Activated CD4-positive, alpha-beta T cell treated with anti-CD3 and anti-CD28 coated beads for 4 hours (primary cell): ENCODE measurements at places on chromosomes 6 and 20.

DNA sequence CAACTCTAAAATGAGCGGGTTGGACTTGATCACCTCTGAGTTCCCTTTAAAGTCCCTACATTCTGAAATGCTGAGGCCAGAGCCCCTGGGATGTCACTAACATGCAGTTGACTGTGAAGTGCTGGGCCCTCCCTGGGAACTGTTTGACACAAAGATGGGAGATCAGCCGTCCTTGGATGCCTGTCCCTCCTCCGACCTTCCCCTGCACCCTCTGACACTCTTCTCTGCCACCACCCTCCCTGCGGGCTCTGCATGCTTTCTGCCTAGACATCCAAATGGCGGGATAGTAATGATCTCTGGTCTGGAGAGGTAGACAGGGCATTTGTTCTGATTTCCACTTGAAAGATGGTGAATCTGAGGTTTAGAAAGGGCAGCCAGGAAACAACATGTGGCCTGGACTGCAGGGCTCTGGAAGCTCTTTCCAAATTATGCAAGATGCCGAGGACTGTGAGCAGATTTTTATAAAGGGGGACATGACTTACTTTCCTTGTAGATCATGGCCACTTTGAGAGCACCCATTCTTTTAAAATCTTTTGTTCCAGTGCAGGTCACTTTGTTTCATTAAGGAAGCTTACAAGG lies 113.2 kb downstream of the ZDHHC14 start:
- DNase-seq = no peak

DNA sequence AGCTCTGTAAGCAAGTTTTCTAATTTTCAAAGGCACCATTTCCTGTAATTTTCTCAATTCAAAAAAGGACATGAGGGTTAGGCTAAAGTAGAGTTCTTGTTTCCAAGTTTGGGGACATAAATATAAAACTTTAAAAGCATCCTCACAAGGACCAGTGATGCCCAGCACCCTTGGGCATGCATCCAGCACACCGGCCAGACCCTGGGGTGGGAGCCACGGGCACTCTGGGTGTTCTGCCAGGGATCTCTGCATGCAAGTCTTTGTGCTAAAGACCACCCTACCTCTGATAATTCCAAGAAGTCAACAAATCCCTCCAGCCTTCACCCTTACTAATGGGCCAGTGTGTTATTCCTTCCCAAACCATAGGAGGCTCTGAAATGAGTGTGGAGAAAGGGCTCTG lies 46.5 kb downstream of the PLCG1 start:
- DNase-seq = no peak

DNA sequence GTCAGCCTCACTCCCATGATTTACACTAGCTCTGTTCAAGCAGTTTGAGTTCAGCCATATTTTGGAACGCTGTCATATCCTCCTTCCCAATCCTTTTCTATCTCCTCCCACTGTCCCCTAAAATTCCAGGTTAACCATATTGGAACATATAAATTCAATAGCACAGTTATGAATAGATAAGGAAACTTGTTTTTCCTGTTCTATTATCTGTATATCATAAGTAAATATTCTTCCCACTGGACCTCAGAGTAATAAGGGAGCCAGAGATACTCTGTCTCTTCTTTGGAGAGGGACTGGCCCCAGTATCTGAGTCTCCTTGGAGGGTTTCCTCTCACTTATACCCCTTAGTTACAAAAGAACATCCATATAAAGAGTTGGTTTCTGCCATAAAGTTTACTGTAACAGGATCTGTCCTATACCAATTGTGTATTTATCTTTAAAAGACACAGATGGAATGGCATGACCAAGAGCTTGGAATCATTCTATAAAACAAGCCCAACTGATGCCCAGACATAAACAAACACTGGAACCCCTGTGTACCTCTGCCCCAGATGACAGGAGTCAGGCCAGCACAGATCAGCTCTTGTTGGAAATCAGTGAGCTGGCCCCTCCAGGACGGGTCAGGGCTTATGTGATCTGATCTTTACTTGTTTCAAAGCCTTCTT lies 67.1 kb downstream of the EPB41L2 start:
- DNase-seq = no peak

DNA sequence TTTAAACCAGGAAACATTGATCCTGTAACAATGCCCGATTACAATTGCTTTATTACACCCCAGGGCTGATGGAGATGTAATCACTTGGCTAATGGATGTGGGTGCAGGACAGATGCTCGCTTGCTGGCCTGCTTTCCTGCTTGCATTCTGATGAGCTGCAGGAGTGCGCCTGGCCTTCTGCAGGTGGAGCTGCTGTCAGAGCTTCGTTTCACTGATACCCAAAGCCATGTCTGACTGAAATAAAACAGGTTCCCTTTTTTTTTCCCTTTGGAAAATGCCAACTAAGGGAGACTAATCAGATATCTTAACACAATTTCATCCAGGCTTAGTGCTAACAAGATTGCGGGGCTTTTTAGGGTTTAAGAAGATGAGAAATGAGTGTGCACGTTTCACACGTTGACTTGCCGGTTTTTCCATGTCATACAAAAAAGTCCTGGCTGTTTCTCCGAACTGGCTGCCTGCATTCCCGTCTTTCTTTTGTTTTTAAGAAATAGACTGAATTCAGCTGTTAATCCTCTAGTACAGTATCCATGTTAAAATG lies 60.7 kb downstream of the VAPB start:
- DNase-seq = no peak

DNA sequence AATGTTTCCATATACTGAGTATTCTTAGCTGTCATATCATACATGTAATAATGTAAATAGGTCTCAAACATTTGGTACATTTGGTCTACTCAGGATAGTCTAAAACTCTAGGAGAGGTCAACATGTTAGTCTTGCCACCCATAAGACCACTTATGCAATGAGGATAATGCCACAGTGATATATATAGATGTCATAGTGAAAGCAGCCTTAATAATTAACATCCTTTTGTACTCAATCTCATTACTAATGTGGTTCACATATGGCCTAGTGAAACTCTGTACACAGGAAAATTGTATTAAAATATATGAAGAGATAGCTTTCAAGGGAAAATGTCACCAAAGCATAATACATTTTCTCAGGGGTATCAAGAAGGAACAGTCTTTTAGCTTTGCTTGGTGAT lies 577.9 kb downstream of the TFAP2B start:
- DNase-seq = no peak

- no peak for DNase-seq
These were observed 140.0 kb upstream of the SGK1 start for GRCh38 chr6:134457941-134458340.

- no peak for DNase-seq
These were observed 36.5 kb downstream of the SYTL3 start for GRCh38 chr6:158686311-158686710.

- DNase-seq = no peak
These were observed 5.4 kb downstream of the ADGRB3 start for GRCh38 chr6:68640491-68640835.

DNA sequence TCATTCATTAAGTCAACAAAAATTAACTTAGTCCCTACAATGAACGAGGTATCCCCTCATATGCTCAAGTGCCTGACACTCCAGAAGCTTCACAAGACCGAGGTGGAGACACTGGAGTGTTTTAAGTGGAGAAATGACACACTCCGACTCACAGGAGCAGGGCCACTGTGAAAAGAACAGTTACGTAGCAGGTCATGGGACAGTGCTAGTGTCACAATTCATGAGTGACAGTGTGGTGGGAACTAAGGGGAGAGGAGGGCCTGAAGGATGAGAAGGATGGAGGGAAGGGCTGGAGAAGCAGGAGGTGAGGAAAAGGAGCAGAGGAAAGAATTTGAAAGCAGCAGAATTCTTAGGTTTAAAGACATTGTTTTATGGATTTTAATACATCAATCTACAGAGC lies 1.3 kb upstream of the HLA-A start:
- DNase-seq = no peak

DNA sequence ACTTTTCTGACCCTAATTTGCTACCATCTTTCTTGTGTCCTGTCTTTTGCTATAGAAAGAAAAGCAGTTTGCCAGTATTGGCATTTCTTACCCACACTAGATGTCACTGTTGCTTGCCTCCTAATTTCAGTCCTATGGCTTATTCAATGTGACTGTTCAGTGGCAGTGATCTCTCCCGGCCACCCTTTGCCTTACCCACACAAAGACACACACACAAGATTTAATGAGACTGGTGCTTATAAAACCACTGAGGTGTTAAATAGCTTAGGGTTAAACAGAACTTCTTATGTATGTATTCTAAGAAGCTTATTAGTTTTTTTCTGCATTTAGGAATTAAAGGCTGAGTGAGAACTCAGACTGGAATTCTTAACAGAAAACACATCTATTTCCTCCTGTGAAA lies 233.6 kb upstream of the ASCC3 start:
- DNase-seq = no peak

DNA sequence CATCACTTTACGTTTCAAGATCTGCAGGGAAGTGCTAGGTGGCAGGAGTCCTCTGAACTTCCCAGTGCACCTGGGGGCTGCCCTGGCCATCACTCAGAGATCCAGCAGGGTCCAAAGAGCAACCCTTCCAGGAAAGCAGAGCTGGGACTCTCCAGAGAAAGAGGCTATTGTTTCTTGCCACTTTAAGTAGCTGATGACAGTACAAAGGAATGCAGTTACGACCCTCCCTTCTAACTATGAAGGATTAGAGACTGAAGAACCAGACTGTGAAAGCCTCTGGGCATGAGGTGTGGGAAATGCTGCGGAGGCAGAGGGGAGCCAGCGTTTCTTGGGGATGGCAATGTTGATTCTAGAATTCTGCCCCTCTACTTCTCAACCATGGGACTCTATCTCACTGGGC lies 189.1 kb upstream of the SUPT3H start:
- no peak for DNase-seq
